ENCODE measurements at places on chromosomes 11 and 22.

- DNase-seq: no peak
Measured at GRCh38 chr11:48165426-48165825, 51.2 kb upstream of the OR4B1 start.

DNA sequence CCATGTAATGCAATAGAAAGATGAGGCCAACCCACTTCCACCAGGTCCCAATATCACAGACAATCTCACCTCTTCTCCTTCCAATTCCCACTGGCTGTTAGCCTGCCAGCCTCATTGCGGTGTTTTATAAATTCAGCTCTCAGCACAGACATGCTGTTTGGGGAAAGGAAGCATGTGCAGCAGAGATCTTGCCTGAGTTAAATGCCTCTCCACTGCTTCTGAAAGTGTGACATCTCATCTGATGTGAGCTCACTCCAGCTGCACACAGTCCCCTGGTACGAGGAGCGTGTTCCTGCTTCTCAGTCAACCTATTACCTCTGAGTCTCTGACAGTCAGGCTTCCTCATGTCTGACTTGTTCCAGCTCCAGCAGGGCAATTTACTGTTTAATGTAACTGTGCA, 122.7 kb upstream of the GUCY1A2 start:
- no peak for DNase-seq

- DNase-seq: no peak
Measured at GRCh38 chr11:128603003-128603696, 15.8 kb upstream of the ETS1 start.

DNA sequence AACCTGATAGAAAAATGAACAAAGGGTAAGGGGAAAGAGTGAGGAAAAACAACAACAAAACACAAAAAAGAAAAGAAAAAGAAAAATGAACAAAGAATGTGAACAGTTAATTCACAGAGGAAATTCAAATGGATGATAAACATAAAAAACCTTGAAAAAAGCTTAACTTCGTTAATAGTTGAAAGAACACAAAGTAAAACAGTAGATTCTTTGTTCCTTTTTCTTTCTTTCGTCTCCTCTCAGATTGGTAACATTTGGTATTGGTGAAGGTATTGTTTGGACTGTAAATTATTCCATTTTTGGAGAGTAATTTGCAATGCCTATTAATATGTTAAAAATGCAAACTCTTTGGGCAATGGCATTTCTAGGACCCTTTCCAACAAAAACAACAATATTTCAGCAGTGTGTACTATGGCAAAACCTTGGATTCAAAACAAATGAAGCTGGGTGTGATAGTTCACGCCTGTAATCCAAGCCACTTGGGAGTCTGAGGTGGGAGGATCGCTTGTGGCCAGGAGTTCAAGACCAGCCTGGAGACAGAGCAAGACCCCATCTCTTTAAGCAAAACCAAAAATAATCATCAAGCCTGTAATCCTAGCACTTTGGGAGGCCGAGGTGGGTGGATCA, 3.3 kb upstream of the BACE1 start:
- DNase-seq: no peak

DNA sequence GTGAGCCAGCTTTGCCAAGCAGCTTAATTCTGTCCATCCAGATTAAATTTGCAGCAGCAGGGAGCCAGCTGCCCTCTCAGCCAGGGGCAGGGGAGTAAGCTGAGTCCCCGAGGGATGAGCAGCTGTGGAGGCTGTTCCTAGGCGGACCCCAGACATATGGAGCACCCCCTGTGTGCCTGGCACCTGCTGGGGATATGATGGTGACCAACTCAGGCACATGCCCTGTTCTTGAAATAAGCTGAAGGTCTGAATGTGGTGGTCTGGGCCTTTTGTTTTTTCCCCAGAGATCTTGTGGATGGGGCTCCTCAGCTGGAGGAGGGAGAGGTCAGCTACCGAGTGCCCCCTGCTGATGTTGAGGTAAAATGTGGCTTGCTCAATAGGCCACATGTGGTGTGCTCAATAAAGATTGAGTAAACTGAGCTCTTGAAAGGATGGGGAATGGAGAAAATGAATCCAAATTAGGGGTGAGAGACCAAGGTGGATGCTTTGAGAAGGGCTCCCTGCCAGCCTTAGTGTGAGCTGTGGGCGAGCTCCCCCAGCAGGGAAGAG, 103.3 kb upstream of the NNMT start:
- DNase-seq: no peak

GRCh38 chr11:64258356-64258755, 7.0 kb downstream of the PLCB3 start:
- no peak for DNase-seq

- no peak for DNase-seq
Measured at GRCh38 chr11:62223095-62223494, 14.6 kb downstream of the SCGB2A1 start.

- DNase-seq: no peak
Measured at GRCh38 chr11:3962406-3962840, 107.0 kb downstream of the STIM1 start.

DNA sequence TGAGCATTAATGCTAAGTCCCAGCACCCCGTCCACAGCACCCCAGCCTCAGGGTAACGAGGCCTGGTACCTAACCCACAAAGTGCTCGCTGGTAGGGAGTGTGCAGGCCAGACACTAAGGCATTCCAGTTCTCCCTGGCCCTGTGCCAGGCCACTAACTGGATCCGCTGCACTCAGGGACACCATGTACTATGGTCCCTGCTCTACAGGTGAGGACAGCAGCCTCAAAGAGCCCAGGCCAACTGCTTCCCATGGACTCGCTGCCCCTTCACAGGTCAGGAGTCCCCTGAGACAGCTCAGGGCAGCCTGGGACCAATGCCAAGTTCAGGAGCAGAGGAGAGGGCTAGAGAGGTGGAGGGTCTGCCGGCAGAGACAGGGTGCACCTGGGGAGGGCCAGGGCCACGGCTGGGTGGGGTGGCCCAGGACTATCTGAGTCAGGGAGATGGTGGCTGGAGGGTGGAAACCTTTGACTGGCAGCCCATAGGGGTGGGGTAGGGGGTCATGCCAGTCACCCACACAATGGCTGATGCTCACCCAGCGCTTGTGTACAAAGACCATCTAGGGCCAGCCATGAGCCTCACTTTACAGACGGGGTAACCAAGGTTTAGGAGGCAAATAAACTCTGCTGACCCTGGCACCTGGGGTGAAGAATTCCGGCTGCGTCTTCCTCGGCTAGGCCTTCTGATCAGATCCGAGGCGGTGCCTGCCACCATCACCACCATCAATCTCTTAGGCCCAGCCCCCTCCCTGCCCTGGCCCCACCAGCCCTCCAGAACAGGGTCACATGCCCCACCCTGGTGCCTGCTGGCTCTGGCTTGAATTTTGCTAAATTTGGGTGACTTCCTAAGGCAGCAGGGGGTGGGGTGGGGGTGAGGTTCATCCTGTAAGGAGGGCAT, 5.6 kb downstream of the OSBPL5 start:
- no peak for DNase-seq

GRCh38 chr22:43092085-43092484, 2.9 kb upstream of the TTLL1 start:
- no peak for DNase-seq

- DNase-seq: no peak
Measured at GRCh38 chr11:44601471-44602370, 36.3 kb downstream of the CD82 start.
